ENCODE measurements at places on chromosomes 5 and 9. TPM values are rescaled to one million over a fixed set of nuclear protein-coding genes. Genes with fewer than 3 reads are reported as not detected.

The PAIP1 gene
- total RNA-seq: 83.8 TPM

The FAM81B gene
- not detected for total RNA-seq

The CCDC171 gene
- 2.6 TPM for total RNA-seq

- no peak for DNase-seq
Measured at GRCh38 chr5:150506571-150507473, 1.1 kb upstream of the NDST1 start.

The MELK gene
- 63.2 TPM for total RNA-seq

DNA sequence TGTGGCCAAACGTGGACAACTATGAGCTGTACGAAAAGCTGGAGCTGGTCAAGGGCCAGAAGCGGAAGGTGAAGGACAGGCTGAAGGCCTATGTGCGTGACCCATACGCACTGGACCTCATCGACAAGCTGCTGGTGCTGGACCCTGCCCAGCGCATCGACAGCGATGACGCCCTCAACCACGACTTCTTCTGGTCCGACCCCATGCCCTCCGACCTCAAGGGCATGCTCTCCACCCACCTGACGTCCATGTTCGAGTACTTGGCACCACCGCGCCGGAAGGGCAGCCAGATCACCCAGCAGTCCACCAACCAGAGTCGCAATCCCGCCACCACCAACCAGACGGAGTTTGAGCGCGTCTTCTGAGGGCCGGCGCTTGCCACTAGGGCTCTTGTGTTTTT is 3.3 kb downstream of the CDK9 start:
- DNase-seq: no peak

The GBA2 gene
- 63.6 TPM for total RNA-seq

DNA sequence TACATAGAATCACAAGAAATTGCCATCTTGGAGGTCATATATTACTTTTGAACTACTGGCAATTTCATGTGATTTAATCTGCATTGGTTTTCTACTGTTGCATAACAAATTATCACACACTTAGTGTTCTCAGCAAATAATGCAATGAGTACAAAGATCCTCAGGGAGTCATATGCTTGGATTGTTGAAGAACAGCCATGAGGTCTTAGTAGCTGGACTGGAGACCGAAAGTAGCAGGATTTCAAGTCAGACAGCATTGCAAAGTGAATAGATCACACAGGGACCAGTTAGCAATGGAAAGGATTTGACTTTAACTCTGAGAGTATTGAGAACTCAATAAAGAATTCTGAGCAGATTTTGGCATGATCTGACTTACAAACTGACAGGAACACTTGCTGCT is 32.2 kb upstream of the FRMD3 start:
- no peak for DNase-seq

GRCh38 chr9:136622538-136622948 is 40.2 kb upstream of the EGFL7 start:
- no peak for DNase-seq

The CARTPT gene
- total RNA-seq: not detected

DNA sequence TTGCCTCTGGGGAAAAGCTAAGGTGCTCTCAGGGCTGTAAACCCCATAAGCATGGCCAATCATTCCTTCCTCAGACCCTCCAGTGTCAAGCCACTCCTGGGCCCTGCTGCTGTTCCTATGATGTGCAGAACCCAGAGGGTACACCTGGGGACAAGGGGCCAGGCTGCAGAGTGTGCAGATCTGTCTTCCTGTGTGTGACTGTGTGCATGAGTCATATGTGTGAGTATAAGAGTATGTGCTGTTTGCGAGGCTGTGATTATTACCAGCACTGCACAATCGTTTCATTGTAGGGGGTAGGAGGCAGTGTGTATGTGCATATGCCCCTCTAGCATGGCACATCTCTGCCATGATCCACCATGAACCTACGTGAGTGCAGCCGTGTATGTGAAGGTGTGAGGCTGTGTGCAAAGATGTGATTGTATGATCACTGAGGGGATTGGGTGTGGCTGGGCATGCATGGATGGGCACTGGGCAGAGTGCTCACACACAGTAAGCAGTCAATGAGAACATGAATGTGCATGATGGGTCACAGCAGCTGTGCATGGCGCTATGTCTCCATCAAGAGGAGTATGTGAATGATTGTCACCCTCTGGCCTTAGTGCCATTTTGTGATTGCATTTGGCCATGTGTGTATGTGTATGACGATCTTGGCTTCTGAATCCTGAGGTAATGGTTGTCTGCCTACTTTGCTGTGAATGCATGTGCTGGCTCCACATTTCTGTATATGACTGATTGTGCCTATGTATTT is 2.4 kb upstream of the OR1K1 start:
- DNase-seq: no peak

GRCh38 chr5:136037001-136037705 is 8.4 kb downstream of the TGFBI start:
- DNase-seq: no peak

DNA sequence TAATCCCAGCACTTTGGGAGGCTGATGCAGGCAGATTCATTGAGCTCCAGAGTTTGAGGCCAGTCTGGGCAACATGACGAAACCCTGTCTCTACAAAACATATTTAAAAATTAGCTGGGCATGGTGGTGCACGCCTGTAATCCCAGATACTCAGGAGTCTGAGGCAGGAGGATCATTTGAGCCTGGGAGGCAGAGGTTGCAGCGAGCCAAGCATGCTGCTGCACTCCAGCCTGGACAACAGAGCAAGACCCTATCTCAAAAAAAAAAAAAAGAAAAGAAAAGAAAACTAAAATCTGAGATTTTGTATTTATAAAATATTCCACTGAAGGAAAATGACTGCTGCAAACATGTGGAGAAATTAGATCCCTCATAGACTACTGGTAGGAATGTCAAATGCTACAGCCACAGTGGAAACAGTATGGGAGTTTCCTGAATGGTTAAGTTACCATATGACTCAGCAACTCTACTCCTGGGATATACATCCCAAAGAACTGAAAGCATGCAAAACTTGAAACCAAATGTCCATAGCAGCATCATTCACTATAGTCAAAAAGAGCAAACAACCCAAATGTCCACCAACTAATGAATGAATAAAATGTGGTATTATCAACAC is 106.1 kb downstream of the UBAP2 start:
- DNase-seq: no peak

The PTCD2 gene
- total RNA-seq: 19.3 TPM

DNA sequence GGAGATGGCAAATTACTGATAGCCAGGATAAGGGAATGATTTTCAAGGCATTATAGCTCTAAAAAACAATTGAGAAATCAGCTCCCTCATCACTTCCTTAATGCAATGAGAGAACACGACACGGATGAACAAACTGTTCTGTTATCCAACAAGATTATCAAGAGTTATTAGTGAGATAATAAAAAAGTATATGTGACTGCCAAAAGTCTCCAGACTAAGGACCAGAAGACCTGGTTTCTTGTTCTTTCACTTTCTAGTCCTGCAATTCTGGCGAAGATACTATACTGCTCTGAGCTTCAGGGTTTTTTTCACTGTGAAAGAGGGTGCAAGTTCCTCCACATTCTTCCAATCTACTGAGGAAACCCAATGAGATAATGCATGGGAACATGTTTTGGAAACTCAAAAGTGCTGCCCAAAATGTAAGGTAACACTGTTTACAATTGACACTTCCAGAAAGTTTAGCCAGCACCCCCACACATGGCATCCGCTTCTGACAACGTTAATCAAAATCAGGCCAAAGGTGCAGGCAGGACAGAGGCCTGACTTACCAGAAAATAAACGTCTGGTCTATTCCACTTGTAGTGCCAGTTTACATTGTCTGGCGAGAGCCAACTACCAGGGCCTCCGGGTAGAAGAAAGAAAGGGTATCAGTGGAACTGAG is 254.2 kb downstream of the DOCK8 start:
- no peak for DNase-seq

- no peak for DNase-seq
Measured at GRCh38 chr5:142115937-142116614, 7.5 kb downstream of the NDFIP1 start.

DNA sequence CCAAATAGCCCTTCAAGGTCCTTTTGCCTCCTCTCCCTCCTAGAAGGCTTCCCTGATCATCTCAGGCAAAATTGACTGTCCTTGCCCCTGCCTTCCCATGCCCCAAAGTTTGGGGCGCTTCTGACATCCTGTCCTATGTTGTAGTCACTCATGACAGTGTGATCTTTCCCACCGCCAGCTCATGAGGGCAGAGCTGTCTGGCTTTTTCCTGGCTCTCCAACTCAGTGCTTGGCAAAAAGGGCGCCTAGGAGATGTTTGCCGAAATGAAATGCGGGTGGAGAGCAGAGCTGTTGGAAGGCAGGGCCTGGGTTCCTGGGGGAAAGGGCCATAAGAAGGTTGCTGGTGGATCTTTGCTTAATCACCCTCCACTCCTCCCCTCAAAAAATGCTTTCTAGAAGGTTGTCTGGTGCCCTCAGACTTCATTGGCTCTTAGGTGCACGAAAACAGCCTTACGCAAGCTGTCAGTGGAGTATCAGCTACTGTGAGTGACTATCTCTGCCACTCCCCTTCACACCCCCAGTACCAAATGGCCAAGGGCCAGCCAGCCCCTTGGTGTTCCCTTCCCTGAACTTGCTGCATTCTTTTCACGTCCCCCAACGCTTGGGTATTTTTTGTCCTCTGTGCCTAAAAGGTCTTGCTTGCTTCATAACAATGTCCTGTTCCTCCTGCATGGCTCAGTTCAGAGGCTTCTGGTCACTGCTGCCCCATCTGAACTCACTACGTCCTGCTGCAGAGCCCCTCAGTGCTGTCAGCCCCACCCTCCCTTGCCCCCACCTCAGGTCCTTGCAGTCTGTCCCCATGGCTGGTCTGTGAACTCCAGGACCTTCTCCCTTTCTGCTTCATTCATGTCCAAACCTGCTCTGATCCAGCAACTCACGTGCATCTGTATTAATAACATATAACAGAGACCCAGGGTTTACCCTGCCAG is 2.6 kb upstream of the SLC25A51 start:
- DNase-seq: no peak

The SCGB3A2 gene
- not detected for total RNA-seq

DNA sequence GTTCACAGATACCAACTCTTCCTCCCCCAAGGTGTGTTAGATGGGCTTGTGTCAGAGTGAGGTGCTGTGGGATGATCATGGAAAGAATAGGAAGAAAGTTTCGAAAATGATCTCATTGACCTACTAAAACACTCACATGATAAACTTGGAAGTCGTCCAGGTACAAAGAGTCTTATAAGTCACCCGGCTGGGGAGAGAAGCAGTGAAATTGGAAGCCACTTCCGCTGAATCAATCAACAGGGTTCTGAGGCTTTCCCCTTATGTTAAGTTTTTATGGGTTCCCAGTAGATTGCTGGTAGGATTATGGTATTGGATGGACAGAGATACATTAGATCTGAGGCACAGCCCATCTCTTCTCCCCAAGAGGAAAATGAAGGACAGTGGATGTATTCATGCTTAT is 218.8 kb upstream of the MSX2 start:
- no peak for DNase-seq

The CCDC69 gene
- 4.3 TPM for total RNA-seq

DNA sequence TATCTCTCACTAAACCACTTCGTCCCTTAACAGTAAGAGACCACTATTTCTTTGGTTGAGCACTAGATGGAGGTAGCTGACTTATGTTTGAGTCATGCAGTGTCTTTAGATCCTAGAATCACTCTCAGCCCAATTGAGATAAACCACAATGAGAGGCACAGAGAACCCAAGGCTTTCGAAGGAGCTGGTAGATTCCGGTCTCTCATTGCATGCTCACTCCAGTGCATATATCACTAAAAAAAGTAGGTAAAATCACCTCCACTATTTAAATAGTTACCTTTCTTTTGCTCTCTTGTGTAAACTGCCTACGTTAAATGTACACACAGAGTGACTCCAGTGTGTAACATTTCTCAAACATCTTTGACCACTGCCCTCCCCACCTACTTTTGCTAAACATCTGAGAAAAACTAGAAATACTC is 27.6 kb downstream of the ACTL7A start:
- peak; percentile 3 for DNase-seq

DNA sequence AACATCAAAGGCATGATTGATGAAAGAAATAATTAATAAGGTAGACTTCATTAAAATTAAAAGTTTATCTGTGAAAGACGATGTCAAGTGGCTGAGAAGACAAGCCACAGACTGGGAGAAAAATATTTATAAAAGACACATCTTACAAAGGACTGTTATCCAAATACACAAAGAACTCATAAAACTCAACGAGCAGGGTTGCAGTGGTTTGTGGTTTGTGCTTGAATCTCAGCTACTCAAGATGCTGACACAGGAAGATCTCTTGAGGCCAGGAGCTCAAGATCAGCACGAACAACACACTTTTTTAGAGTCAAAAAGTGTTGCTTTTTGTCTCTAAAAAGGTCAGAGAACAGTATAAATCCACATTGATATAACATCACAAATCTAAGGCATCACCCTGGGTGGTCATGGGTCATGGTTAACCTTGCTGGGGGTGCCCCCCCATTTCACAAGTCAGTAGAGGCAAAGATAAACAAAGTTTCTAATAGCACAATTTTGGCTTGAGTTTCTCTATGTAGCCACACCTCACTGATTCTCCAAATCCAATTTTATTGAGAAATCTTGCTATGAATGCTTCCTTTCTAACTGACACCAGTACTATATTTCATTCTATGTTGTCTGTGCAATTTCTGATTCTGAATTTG is 342.9 kb upstream of the RPS23 start:
- DNase-seq: no peak

The APBA1 gene
- 0.20 TPM for total RNA-seq

The CBY3 gene
- total RNA-seq: not detected

DNA sequence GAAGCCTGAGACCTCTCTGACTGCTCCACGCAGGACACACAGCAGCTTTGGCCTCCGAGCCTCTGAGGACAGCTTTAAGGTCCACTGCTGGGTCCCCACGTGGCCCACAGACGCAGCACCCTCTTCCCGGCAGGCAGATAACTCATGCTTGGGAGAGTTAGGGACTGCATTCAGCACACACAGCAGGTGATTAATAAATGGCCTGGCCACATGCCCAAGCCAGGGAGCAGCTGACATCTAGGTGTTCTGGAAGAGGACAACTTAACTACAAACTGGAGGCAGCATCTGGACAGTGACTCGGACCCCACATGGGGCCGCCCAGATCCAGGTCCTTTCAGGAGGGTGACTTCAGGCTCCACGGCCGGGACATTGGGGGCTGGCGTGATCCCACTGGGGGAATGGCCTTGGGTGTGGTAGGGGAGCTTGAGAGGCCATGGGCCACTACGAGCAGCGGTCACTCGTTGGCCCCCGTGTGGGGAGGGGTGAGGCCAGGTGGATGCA is 11.3 kb downstream of the NINJ1 start:
- no peak for DNase-seq

DNA sequence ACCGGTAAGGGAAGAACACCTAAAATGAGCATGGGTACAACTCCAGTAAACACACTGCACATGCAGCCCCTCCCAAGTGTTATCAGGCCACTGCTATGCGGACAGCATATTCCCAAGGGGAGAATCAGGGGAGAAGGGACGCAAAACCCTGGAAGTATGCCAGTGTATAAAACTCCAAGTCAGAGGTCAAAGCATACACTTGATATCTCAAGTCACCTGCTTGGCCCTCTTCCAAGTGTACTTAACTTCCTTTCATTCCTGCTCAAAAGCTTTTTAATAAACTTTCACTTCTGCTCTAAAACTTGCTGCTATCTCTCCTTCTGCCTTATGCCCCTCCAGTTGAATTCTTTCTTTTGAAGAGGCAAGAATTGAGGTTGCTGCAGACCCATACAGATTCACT is 408.1 kb downstream of the HTR1A start:
- no peak for DNase-seq

GRCh38 chr9:88833946-88834345 is 157.3 kb upstream of the S1PR3 start:
- DNase-seq: no peak
